Muscle of back (tissue), 13 donors: ENCODE measurements at places on chromosomes 3 and 15. TPM values are rescaled to one million over a fixed set of nuclear protein-coding genes. Genes with fewer than 3 reads are reported as not detected.

Gene TRIM42
- not detected for polyA plus RNA-seq

Gene FGD5
- 19.3 TPM for polyA plus RNA-seq

Gene ARPIN
- 16.4 TPM for polyA plus RNA-seq

Gene KCNMB3
- 5.2 TPM for polyA plus RNA-seq

Gene GDPGP1
- 2.4 TPM for polyA plus RNA-seq

Gene SLITRK3
- 0.45 TPM for polyA plus RNA-seq

Gene RAB6B
- polyA plus RNA-seq = 10.4 TPM

Gene ZNF660
- polyA plus RNA-seq = 6.8 TPM

Gene SPPL2A
- polyA plus RNA-seq = 57.2 TPM

Gene CADPS
- polyA plus RNA-seq = 3.0 TPM
